ENCODE measurements at places on chromosomes 3 and 15.

DNA sequence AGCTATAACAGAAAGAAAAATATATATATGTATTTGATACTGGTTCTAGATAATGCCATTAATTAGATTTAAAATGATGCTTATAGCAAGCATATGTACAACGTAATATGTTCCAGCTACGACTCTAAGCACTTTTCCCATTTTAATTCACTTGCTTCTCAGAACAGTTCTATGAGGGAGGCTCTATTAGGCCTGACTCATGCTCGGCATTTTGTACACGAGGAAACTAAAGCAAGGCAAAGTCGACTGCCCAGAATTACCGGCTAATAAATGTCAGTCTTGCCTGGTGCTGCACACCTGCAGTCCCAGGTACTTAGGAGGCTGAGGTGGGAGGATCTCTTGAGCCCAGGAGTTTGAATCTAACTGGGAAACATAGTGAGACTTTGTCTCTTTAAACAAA lies 106.0 kb downstream of the PTPRG start:
- no peak for DNase-seq

DNA sequence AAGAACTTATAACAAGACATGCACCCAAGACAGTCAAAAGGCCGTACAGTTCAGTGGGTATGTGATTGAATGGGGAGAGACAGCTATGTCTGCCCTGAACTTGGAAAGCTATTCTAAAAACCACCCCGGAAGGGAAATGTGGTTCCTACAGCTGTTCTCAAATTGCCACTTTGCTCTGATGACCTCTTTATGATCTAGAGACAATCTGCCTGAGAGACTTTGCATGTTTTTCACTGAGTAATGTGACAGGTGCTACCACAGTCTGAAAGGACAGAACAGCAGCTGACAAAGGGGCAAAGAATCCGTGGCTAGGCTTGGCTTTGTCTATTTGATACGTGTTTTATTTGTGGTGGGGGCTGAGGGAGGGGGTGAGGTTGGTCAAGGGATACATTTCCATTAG lies 148.3 kb upstream of the NPHP3 start:
- DNase-seq = no peak

GRCh38 chr15:89482139-89482538 lies 14.2 kb downstream of the RHCG start:
- DNase-seq = no peak

DNA sequence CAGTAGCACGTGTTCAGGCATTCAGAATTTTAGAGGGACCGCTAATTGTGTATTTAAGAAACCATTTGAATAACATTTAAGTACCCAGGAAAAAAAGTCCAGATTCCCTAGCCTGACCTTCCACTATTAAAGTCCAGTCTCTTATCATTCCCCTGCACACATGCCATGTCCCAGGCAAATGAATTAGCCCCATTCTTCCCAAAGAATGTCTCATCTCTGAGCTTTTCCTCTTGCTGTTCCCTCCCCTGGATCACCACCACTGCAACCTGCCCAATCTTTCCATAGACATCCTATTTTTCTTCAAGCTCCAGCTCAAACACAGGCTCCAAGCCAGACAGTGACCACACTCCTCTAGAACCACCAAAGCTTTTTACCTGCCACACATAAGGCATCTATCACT lies 25.9 kb downstream of the PLD1 start:
- no peak for DNase-seq

GRCh38 chr3:165440380-165440779 lies 244.2 kb upstream of the SLITRK3 start:
- no peak for DNase-seq

- no peak for DNase-seq
These were observed 194.9 kb downstream of the ARRDC4 start for GRCh38 chr15:98155356-98155755.

GRCh38 chr3:67580430-67581000 lies 73.9 kb downstream of the SUCLG2 start:
- DNase-seq = no peak

- peak; percentile 19 for DNase-seq
These were observed 55.2 kb downstream of the PXYLP1 start for GRCh38 chr3:141286856-141287255.

- no peak for DNase-seq
These were observed 65.1 kb upstream of the EPHA3 start for GRCh38 chr3:89042236-89042835.

GRCh38 chr15:79051941-79052731 lies 38.4 kb downstream of the RASGRF1 start:
- no peak for DNase-seq

- DNase-seq = no peak
These were observed 222.6 kb downstream of the PDCD6IP start for GRCh38 chr3:34020726-34021680.

DNA sequence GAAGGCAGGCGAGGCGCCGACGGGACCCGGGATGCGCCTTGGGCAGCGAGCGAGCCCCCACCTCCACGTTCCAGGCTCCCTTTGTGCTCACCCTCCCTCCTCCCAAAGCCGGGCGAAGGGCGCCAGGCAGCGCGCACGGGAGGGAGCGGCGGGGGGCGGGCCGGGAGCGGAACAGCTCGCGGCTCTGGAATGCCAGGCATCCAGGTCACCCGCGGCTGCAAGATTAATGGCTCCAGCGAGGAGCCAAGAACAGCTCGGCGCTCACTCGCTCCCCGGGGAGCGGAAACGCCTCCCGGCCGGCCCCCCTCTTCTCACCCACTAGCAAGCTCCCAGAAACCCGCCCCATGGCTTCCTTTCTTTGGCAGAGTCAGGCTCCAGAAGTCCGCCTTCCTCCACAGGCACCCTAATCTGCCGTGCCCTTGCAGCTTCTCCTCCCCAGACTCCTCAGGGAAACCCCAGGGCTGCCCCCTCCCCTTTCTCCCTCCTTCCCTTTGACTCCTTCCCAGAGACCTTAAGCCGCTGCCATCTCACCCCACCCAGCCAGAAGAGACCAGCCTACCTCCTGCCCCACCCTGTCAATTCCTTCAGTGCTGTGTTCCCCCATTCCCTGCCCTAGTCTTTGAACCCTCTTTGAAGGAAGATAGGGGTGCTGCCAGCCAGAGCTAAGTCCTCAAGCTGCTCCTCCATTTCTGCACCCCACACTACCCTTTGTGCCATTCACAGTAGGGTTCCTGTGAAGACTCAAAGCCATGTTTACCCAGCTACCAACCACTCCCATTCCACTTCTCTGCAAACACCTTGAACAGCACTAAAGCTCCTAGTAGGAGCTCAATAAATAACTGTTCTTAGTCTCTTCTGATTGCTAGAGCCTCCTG lies 9.9 kb downstream of the AMOTL2 start:
- DNase-seq = peak; percentile 96

All from tibial artery (tissue), 4 donors.